Stimulated activated CD4-positive, alpha-beta T cell treated with anti-CD3 and anti-CD28 coated beads, TNF-alpha, amount 100 ng/mL, for 48 hours (primary cell): ENCODE measurements at places on chromosomes 5 and 9.

DNA sequence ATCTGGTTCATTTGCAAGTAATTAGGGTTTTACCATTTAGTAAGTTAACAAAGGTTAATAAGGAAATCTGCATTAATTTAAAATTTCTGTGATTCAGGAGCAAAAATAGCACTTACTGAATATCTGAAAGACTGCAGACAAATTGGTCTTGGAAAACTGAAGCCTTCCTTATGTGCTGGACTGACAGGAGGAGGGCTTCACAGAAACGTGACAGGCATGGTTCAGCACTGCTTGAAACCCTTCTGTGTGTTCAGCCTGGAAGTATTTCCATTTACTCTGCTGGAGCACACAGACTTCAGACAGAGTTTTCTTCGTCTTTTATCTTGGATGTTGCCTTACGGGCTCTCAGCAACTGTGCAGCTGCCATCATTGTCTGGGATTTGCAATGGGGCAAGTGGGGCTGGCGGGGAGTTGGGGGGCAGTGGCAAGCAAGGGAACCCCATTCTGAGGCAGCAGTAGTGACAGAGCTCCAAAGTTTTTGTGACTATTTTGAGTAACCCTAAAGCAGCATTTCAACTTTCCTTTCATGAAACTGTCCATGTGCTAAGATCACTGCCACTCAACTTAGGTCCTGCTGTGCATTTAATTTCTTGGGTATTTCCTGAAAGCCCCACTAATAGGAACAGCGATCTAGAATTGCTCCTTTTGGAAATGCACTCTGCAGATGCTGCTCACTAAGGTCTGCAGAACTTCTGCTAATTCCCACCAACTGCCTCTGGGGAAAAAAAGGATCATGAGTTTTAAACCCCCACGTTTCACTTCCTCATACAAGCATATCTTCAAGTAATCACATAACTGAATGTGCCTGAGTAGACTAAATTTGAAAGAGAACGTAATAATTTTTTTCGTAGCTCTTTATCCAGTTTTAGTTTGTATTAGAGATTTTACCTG lies 56.6 kb downstream of the KCNN2 start:
- DNase-seq, result no peak

DNA sequence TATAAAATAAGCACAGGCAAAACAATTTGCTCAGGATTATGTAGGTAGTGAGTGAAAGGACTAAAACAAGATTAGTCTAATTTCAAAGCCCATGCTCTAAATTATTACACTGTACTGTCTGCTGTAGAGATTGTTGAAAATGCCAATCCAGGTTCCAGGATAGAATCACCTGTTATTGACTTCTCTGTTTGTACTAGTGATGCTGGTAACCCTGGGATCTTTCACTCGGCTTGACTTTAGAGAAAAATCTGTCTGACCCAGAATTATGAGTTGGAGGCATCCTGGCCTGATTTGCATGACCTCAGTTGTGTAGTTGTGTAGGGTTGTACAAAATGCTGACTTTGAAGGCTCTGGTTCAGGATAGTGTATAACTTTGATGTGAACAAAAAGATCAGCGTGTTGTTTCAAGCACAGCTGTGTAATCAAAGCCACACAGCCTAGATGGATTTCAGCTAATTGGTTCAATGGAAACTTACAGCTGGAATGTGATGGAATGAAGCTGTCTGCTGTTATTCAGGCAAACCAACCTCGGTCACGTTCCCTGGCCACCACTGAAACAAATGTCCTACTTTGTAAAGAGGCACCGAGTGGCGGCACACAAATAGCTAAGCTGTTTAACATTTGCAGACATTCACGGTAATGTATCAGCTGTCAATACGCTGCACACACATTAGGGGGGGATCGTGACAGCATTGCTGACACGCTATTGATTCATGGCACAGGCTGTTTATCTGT lies 340.3 kb downstream of the KCTD16 start:
- DNase-seq, result no peak

GRCh38 chr5:68423154-68423811 lies 207.7 kb downstream of the PIK3R1 start:
- DNase-seq, result no peak

DNA sequence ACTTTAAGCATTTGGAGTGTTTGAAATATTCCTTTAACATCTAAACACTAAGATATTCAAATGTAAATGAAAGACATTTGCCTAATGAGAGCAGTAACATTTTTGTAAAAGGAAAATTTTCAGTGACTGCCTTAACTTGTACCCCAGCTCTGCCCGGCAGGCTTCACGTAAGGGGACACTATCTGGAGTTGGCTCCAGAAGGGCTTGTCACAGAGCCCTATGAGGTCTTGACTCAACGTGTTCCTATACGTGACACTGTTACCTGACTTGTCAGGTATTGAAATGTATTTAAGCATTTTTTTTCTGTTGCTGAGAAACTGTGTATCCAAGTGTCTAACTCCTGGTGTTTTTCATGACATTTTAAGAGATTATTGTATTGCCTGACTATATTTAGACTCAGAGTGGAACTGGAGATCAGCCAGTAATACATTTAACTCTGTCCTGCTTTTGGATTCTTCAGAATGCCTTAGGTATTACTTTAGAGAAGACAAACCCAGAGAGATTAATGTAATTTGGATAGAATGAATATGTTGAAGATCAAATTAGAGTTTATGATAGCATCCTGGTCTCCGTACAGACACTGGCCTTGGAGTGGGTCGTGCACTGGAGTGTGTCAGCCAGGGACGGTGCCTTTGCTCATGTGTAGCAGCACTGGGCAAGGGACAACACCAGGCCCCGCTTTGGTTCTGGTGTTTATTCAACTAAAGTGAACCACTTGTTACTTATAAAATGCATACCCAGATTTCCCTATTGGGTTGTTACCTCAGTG lies 34.6 kb upstream of the PHF2 start:
- no peak for DNase-seq

- DNase-seq, result no peak
Measured at GRCh38 chr5:40386289-40386688, 293.4 kb upstream of the PTGER4 start.

GRCh38 chr5:154587123-154588026 lies 109.3 kb upstream of the HAND1 start:
- no peak for DNase-seq

DNA sequence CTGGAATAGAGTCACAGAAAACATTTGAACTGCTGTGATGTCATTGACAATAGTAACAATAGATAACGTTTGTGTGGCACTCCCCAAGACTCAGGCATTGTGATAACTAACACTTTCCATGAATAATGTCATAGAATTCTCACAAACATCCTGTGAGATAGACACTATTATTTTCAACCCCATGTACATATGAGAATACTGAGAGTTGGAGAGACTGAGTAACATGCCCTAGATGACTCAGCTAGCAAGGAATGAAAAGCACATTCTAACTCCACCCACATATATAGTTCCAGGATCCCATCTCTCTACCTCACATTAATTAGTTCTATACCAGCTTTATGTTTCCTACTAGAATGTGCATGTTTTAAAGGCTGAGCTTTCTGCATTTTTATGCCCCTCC lies 71.4 kb downstream of the ASTN2 start:
- no peak for DNase-seq

GRCh38 chr5:3025392-3025791 lies 273.9 kb upstream of the IRX2 start:
- DNase-seq, result no peak

DNA sequence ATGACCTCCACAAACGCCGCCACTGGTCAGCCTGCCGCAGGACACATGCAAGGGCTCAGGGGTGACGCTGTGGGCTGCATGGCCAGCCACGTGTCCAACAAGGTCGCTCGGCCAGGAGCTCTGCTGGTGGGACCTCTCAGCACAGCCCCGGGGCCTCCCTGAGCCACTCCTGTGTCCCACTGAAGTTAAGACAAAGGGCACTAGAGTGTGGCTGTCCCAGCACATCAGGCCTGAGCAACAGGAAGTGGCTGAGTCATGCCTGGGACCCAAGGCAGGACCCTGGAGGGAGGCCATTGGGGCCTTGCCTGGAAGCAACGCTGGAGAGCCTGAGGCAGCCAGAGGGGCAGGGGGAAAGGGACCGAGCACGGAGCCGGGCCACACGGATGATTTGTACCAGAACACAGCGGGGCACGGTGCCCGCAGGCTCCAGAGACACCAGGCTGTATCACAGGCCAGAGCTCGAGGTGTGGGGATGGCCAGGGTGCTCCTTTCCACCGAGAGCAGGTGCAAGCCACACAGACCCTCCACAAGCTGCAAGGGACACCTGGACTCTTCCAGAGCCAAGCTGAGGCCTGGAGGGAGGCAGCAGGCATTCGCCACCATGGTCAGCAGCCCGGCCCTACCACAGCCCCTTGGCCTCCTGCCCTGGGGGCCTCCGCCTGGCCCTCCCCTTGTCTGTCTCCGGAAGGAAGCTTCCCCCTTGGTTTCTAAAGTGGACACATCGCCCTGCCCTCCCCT lies 6.5 kb upstream of the TMEM210 start:
- DNase-seq, result no peak

DNA sequence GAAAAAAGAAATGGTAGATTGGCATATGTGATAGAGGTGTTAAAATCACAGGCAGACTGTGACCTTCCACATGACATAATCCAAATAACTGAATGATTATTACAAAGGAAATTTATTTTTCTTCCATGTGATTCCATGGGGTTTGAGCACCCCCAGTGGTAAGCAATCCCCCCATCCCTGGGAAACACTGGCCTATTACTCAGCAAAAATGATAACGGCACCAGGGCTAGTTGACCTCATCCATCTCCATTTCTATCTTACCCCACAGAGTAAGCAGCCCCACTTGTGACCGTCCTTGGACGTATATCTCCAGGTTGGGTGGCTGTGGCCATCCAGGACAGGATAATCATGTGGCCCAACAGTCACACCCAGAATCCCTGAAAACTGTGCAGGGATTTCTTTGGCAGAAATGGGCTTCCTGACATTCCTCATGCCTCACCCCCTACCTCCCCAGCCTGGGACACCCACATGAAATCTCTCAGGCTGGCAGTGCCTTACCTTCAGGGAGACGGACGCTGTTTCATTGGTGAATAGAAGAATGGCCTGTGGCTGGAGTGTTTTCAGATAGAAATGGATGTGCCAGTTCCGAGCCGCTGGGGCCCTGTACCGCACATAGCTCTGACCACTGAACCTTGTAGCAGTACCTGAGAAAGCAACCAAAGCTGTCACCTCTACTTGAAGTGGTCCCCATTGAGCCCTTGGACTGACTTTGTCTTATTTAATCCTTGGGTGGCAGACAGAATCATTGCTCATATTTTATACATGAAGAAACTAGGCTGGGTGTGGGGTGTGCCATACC lies 69.9 kb downstream of the SLC36A1 start:
- DNase-seq, result no peak

GRCh38 chr5:1797103-1797800 lies 2.4 kb downstream of the MRPL36 start:
- no peak for DNase-seq

DNA sequence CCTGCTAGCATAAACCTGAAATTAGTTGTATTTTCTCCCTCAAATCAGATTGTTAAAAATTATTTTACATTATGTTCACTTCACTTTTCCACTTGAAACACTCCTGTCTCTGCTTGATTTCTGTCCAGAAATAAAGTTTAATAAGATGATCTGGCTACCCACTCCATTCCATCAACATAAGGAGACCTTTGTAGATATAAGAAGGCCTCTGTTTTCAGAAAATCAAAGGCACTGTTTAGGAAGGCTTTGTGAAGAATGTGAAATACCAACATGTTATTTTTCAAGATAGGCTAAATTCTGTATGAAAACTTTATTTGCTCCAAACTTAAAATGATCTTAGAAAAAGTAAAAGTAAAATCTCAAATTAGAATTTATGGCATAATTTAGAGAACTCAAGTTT lies 15.1 kb downstream of the RHOBTB3 start:
- DNase-seq, result no peak

- no peak for DNase-seq
Measured at GRCh38 chr9:1938135-1938534, 77.0 kb upstream of the SMARCA2 start.

DNA sequence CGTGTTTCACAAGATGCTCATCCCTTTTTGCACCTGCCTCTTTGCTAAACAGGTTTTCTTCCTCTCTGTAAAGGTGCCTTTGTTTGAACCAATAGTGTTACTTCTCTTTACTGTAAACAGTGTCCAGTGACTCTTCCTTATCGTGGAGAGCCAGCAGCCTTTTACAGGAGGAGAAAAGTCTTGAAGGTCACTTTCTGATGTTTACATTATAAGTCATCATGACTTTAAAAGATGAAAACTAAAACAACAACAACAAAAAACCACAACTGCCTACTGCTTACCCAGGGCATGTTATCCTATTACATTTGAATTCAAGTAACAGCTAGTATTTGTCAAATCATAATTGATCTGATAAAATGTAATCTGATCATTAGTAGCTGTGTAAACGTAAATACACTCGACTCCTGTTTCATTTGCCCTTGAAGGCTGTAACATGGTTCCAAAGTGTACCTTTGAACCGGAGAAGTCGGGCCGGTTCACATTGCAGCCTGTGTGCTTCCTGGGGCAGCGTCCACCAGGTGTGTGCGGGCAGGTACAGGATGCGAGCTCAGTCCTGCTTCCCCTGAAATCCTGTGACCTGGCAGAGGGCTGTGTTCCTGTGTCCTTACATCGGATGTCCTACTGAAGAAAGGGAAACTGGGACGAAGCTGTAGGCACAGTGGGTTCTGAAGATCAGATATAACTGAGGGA lies 118.1 kb downstream of the C9orf152 start:
- no peak for DNase-seq

GRCh38 chr5:147601652-147602051 lies 91.8 kb upstream of the DPYSL3 start:
- DNase-seq, result no peak

GRCh38 chr5:114988096-114988495 lies 181.6 kb downstream of the TRIM36 start:
- DNase-seq, result no peak

- DNase-seq, result no peak
Measured at GRCh38 chr9:78053627-78054026, 22.0 kb upstream of the GNAQ start.

DNA sequence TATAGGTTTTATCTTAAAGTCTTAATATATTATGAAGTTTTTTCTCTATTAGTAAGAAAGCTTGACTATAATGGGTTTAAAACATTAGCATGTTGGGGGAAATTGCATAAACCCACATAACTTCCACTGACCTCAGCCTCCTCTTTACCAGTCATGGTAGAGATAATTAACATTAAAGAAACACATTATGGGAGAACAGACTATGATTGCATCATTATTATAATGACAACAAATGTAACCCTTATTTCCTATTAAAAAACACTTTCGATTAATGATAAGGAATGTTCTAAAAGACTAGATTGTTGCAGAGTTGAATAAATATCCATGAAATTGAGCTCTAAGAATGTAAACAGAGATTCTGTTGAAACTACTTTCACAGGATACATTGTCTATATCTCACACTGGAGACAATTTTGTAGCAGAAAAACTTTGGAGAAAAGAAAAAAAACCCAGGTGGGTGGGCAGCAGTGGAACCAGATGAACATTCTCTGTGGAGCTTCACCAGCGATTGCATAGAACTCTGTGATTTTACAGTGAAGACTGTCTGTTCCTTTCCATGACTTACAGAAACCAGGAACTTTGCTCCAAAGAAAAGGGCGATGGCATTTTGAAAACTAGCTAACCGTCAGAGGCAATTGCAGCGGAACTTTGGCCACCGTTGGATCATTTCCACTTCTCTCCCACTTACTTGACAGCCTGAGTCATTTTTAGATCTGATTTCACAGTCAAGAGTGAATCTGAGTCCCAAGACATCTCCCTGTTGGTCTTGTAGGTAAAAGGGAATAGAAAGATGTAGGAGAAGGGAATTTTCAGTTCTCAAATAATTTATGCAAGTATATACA lies 21.0 kb upstream of the ERAP2 start:
- no peak for DNase-seq

- peak; percentile 13 for DNase-seq
Measured at GRCh38 chr5:128084228-128085167, 932 bp downstream of the SLC12A2 start.
